ENCODE measurements at places on chromosomes 1 and 21. TPM values are rescaled to one million over a fixed set of nuclear protein-coding genes. Genes with fewer than 3 reads are reported as not detected.

- no peak for DNase-seq
Observed at GRCh38 chr1:219189952-219190351, 16.3 kb downstream of the LYPLAL1 start.

DNA sequence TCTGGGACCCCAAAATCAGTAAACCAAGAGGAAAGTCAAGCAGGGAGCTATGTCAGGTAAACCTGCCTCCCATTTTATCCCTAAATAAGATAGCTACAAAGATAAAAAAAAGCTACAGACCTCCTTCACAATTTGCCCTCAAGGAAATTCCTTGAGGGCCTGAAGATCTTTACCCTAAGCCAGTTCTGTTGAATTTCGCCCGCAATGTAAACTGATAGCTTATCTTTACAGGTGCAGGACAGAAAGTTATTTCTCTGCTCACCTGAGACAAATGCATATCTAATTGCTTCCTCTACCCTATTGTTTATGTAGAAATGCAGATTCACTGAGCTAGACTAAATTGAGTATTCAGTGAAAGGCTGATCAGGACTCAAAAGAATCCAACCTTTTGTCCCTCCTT lies 153.4 kb upstream of the CHRM3 start:
- no peak for DNase-seq

GRCh38 chr1:161045736-161046604 lies at the start of gene USF1:
Gene USF1, minus strand, starts transcription at chr1:161045977. Its CDS starts 2,702 bp downstream, at chr1:161043275.
- peak; percentile 94 for DNase-seq

DNA sequence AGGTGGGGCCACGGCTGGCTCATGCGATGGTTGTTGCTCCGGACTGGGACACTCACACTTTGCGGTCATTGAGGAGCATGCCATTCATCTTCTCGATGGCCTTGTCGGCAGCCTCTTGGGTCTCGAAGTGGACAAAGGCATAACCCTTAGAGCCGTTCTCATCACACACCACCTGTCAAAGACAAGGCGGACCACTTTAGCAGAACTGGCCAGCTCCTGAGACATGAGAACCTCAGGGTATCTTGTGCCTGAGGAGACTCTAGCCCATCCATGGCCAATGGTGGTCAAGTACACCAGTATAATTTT lies 5.5 kb downstream of the PABPC4 start:
- no peak for DNase-seq

GRCh38 chr1:22525646-22526045 lies 37.6 kb upstream of the EPHA8 start:
- no peak for DNase-seq

DNA sequence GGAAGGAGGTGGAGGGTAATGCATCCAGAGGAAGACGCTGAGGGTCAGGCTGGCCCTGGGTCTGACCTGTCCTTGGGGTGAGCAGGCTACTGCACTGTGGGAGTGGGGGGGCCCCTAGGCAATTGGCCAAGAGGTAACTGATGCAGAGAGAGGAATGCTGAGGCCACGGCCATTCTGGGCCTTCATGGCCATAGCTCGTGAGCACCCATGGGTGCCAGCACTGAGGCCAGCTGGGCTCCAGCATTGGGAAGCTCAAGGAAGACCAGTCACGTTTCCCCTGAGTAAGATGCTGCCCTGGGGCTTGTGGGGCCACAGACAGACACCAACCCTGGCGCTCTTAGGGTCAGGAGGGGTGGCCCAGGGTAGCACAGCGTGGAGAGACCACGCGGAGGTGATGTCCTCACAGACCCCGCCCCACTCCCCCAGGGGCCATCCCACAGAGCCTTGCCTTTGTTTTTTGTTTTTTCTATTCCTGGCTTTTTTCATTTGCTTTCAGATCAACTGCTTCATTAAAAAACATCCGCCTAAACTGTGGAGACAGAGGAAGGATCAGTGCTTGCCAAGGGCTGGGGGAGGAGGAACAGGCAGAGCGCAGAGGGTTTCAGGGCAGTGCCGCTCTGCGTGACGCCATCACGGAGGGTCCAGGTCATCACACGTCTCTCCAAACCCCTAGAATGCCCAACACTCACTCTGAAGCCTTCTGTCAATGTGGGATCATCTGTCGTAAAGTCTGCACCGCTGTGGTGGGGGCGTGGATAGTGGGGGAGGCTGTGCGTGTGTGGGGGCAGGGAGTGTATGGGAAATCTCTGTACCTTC lies 61.1 kb downstream of the SIK1 start:
- DNase-seq: no peak

- DNase-seq: no peak
Observed at GRCh38 chr1:76090283-76091203, 16.0 kb downstream of the ST6GALNAC3 start.

GRCh38 chr1:197735461-197735860 lies 39.8 kb downstream of the DENND1B start:
- DNase-seq: no peak

DNA sequence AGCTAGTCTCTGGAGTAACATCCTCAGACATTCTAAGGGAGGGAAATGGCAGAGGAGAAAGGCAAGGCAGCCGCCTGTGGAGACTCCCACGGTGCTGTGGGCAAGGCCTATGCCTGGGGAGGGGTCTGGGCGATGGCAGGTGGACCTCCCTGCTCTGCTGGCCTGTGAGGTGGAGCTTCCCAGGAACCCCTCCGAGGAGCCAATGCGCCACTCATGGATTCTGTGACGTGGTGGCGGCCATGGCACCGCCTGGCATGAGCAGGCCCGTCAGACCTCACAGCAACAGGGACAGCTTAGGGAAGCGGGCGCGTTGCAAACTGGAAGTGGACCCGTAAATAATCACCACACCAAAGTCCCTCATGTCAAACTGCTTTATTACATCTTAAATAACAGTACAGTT lies 6.7 kb upstream of the NADK start:
- no peak for DNase-seq

GRCh38 chr1:56196839-56197238 lies 382.5 kb downstream of the PLPP3 start:
- no peak for DNase-seq

DNA sequence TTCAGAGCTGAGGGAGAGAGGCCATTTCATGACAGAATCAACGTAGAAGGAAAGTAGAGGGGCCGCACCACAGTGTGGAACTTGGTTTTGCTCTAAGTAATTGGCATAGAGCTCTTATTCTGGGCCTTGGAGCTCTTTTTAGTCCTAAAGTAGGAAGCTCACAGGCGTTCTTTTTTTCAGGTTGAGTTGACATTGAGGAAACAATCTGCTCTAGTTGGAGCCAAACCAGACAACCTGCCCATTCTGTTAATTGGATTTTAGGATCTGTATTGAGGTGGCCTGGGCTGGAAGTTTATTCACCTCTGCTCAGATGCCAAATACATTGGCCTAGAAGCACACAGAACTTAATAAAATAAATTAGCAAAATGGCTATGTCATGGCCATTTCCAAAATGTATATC lies 1093.9 kb downstream of the ADGRL2 start:
- no peak for DNase-seq

DNA sequence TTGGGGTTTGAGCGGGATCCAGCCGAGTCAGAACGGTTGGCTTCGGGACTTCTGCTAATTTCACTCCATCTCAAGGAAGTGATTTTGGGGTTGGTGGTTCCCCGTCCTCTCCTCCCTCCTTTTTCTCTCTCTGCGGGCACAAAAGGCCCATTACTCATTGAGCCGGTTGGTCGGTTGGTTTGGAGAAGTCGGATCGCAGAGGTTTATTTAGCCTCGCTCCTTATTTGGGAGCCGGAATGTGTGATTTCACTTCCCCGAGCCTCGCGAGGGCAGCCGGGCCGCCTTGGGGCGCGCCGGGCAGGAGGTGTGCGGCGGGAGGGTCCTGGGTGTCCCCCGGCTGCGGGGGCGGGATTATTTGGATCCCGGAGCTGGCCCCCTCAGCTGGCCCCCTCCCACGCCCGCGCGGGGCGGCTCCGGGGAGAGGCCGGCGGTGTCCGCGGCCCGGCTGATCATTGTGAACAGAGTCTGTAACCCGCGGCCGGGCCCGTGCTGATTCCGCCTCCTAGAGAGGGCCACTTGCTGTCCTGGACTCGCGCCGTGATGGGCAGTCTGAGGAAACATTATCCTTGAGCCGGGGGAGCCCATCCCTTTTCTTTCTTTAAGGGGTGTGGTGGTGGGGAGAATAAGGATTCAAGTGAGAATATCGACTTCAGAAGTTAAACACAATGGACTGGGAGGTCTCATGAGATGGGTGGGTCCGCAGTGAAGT lies 1.2 kb downstream of the MAPKAPK2 start:
- peak; percentile 78 for DNase-seq

GRCh38 chr21:44880405-44881197 lies 7.1 kb upstream of the PTTG1IP start:
- DNase-seq: no peak

ATP1A4 gene
- total RNA-seq: not detected

CHI3L1 gene
- 37.0 TPM for total RNA-seq

GBP1 gene
- total RNA-seq: 10.9 TPM

C1orf141 gene
- total RNA-seq: not detected

TFAP2E gene
- total RNA-seq: 0.24 TPM

AXDND1 gene
- 0.67 TPM for total RNA-seq

SMG7 gene
- total RNA-seq: 31.8 TPM

KRTAP12-4 gene
- total RNA-seq: not detected

Data from mammary epithelial cell (primary cell).